HFFc6 (cell line): ENCODE measurements at places on chromosomes 4 and X.

DNA sequence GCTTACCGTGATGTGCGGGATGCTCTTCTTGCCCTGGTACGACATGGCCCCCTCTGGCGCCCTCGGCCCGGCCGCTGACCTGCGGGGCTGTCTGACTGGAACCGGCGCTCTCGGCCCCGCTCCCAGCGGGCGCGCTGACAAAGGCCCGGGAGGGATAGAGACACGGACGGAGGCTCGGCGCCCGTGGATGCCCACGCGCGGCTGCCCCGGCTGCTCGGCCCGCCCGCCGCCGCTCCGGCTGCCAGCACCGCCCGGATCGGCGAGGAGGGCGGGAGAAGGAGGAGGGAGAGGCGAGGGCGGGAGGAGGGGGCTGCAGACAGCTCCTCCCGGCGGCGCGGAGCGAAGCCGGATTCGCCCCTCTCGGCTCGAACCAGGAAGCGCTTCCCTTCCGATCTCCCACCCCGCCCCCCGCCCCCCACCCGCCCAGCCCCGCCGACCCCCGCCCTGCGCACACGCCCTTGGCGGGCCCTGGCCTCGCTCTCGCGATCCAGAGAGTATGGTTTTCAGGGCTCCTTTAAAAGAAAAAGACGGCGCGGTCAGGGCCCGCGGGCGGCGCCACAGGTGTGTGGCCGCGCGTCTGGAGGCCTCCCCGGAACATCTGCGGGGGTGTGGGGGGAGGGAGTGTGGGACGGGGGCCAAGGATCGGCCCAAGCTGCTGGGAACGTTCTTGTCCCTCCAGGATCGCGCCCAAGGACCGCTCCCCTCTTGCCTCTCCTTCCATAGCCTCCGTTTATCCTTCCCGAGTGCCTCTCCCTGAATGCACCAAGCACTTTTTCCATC is 4.5 kb downstream of the CRMP1 start:
- no peak for DNase-seq

GRCh38 chr4:127708985-127709384 is 21.2 kb upstream of the SLC25A31 start:
- peak; percentile 84 for DNase-seq

DNA sequence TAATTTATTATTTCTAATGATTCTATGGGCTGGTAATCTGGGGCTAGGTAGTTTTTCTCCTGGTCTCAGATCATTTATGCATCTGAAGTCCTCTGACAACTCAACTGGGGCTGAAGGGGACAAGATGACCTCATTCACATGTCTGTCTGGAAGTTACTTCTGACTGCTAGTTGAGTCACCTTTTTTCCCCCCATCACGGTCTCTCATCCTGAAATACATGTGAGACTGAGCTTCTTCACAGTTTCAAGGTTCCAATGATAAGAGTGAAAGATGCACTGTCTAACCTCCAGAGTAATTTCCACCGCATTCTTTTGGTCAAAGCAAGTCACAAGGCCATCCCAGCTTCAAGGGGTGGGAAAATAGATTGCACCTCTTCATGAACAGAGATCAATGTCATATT is 356.7 kb upstream of the RPS6KA3 start:
- no peak for DNase-seq

DNA sequence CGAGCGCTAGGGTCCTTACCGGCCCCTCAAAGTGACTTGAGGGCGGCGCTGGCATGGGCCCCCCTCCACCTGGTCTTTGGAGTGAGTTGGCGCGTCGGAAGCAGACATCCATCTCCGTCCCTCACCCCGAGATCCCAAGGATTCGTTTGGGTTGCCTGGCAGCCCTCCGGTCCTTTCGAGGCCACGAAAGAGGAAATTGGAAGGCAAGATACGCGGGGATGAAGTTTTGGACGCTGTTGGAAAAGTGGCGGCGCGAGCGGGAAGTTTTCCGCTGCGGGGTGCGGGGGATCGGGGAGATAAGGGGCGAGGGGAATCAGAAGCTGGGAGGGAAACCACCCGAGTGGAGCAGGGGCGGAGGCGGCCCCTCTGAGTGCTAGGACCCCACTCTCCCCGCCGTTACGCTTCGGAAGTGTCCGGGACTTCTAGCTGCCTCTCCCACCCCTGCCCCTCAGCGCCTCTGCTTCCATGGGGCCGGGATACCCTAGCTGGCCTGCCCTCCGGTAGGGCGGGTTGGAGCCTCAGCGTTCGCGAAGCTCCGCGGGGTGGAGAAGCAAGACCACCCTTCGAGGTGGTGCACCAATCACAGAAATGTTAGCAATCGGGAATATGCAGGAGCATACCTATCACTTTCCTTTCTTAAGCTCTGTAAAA is 57.8 kb downstream of the FRMPD3 start:
- DNase-seq = no peak

DNA sequence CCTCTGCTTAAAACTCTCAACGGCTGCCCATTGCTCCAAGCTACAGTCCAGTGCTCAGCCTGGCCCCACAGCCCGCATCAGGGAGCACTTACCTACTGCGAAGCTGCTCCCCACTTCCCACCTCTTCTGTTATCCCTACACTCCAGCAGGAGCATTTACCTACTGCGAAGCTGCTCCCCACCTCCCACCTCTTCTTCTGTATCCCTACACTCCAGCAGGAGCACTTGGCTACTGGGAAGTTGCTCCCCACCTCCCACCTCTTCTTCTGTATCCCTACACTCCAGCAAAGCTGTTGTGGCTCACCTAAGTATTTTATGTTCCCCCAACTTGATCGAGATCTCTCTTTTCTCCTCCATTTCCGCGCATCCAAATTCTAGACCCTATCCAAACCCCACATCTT is 563.3 kb upstream of the ZFP42 start:
- DNase-seq = no peak

DNA sequence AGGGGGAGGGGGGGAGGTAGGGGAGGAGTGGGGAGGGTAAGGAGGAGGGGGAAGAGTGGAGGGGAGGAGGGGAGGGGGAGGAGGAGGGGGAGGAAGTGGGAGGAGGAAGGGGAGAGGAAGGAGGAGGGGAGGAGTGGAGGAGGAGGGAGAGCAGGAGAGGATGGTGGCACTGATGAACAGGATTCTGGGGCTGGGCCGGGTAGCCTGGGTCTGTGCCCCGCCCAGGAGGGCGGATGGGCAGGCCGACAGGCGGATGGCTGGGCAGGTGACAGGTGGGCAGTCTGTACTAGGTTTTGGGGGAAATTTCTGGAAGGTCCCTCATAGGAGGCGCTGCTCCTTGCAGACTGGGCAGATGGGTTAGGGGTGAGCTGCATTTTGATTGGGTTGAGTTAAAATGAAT is 66.0 kb upstream of the ADRA2C start:
- no peak for DNase-seq

GRCh38 chrX:47643926-47644325 is 6.4 kb downstream of the ELK1 start:
- no peak for DNase-seq

DNA sequence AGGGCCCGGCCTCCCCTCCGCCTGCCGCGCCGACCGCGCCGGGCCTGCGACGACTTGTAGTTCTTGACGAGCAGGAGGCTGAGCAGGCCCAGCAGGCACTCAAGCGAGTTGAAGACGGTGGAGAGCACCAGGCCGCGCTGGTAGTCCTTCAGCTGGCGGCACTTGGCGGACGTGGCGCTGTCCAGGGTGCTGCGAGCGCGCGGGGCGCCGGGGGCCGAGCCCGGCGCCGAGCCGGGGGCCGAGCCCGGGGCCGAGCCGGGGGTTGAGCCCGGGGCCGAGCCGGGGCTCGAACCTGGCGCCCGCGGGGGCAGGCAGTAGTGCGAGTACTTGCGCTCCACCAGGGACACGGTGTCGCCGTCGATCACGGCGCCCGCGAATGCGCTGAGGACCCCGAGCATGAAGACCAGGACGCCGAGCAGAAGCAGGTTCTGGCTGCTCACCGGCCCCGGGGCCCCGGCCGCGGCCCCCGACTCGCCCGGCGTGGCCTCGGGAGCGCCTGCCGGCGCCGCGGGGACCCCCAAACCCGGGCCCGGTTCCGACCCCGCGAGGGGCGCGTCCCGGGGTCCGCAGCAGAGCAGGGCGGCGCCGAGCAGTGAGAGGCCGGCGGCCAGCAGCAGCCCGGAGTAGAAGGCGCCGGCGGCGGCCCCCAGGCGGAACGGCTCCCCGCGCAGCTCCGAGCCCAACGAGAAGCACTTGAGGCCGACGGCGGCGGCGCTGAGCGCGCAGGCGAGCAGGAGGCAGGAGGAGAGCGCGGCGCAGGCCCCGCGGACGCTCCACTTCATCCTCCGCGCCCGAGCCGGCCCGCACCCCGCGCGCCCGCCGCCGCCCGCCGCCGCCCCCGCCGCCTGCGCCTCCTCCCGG is 584 bp downstream of the TMEM271 start:
- no peak for DNase-seq

GRCh38 chrX:54785901-54786300 is 12.2 kb downstream of the ITIH6 start:
- no peak for DNase-seq

DNA sequence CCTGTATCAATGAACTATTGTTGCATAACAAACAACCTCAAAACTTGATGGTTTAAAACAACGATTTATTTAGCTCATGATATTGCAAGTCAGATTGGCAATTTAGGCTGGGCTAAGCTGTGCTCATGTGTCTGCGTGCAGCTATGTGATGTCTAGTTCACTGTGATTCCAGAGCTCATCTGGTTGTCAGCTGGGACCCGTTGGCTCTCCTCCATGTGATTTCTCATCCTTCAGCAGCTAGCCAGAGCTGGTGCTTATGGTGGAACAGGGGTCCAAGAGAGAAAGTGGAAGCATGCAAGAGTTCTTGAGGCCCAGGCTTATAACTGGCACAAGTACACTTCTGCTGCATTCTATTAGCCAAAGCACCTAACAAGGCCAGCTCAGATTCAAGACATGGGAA is 28.8 kb upstream of the TRPC3 start:
- DNase-seq = no peak

- peak; percentile 61 for DNase-seq
These were observed 2.8 kb downstream of the CMC4 start for GRCh38 chrX:155068165-155068564.

DNA sequence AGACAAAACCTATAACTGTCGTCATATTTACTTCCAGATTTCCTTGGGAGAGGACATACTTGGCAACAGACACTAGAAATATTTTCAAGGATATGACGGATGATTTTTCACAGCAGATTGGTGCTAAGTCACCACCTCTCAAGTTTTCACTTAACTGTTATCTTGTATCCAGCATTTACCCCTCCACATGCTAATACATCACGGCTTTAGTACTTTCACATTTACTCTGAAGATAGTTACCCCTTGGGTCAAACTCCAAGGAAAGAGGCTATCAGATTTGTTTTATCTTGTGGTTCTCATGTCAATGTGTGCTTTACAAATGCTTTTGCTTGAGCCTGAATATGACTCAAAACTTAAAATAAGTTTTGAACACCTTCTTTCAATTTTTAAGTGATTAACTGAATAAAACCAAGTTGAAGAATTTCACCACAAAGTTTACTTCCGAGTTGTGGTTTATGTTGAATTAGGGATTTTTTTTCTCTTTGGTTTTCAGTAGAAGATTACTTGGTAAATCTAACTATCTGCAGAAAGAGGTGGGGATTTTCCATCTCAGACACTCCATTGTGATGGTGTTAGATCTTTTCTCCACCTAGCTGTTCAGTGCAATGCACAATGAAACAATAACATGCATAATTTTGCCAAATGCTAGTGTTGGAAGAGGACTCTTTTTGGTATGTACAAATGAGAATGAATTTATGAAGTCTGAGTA is 75.4 kb upstream of the FAT1 start:
- DNase-seq = no peak

DNA sequence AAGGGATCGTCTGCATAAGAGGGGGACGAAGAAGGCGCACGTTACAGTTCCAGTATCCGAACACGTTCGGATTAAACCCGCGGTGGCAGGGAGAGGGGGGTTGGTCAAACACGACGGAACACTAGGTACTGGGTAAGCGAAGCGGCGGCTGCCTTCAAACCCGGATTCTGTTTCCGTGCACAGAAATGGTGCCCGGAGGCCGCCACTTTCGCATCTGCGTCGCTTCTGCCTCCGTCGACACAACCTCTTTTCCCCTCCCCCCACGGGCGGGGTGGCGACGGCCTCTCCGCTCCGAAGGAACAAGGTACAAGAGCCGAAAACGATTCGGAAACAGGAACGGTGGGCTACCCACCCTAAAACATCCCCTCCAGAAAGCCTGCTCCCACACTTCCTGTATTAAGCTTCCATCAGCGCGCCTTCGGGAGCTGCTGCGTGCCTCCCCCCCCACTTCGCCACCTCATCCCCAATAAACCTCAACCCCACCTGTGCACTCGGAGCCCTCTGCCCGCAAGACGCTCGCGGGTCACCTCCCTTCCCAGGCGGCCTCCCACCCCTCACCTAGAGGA is 667 bp downstream of the G3BP2 start:
- DNase-seq = peak; percentile 15

DNA sequence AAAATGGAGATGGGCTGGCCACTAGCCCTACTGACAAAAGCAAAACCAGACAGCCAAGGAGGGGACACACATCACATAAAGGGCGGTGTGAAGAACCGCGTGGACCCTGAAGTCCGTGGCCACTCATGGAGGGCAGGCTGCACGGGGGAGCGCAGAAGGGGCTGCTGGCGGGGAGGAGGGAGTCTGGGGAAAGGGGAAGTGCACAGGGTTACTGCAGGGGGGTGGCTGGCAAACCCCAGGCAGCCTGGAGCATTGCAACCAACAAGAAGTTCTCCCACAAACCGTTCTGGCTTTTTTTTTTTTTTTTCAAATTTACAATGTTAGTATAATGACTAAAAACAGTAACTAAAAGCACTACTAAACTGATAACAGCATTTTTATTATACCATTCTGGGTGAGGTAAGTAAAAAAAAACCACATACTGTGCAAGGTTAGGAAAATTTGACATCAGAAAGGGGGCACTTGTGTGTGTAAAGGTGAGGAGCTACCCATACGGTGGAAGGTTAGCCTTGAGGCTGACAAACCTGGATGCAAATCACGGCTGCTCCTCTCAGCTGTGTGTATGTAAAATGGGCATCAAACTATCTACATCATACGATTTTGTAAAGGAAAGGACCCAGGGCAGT is 87.1 kb downstream of the TSPAN5 start:
- no peak for DNase-seq

GRCh38 chr4:170522427-170522970 is 432.7 kb upstream of the AADAT start:
- no peak for DNase-seq

GRCh38 chrX:13587786-13588477 is 18.5 kb downstream of the EGFL6 start:
- no peak for DNase-seq

GRCh38 chr4:81963015-81963762 is 410.6 kb downstream of the HNRNPD start:
- no peak for DNase-seq

DNA sequence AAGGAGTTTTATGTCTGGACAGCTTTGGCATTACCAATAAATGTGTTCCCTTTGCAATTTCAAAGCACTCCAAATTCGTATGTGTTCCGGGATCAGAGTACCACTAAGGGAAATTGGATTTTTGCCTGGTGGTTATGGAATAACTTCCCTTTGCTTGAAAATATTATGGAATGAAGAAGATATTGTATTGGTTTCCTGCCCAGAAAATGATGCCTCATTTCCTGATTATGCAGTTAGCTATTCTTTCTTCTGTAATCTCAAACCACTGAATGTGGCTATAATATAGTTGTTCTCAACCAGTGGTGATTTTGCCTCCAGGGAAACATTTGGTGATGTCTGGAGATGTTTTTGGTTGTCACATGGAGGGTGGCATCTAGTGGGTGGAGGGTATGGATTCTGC is 142.9 kb downstream of the PCDH7 start:
- no peak for DNase-seq
